ENCODE measurements at places on chromosomes 4 and X.

DNA sequence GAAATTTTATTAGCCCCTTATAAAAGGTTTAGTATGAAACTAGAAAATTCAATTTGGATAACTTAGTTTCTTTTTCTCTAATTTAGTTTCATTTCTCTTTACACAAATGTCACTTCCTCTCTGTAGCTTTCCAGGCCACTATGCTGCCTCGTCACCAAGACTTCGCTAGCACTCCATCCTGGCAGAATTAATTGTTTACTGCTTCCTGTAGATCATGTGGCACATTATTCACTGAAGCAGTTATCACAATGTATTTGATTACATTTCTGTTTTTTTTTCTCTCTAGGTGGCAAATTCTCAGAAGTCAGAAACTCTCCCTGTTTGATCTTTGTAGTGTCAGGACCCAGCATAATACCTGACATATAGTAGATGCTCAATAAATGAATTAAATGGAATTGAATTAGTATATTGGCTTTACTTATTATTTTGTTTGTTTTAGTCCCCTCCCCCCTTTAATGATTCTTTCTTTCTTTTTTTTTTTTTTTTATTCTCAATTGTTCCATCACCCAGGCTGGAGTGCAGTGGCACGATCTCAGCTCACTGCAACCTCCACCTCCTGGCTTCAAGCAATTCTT lies 9.3 kb upstream of the SAT1 start:
- no peak for DNase-seq

GRCh38 chrX:69032601-69033000 lies 132.7 kb downstream of the PJA1 start:
- DNase-seq = no peak

GRCh38 chr4:20178902-20179576 lies 72.7 kb upstream of the SLIT2 start:
- peak; percentile 36 for DNase-seq

- DNase-seq = no peak
Observed at GRCh38 chr4:188433741-188434315, 294.6 kb downstream of the TRIML1 start.

GRCh38 chrX:69149466-69150280 lies 15.6 kb downstream of the PJA1 start:
- DNase-seq = peak; percentile 92

DNA sequence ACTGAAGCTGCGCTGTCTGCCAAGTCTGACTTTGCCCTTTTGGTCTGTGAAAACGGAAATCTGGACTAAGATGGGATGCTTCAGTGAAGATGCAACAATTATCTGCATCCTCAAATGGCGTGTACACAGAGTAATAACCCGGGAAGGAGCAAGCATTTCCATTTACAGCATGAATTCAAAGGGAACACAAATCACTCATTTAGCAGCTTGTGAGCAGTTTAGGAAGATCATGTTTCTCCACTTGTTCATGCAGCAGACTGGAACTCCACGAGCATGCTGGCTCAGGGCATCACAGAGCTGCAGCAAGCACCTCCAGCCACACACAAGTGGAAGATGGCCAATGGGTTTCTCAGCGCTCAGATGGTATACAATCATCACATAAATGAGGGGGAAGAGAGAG lies 175.5 kb downstream of the NLGN4X start:
- DNase-seq = no peak

GRCh38 chr4:38176165-38176564 lies 216.0 kb downstream of the PTTG2 start:
- no peak for DNase-seq

GRCh38 chr4:59655996-59656395 lies 1544.1 kb upstream of the ADGRL3 start:
- peak; percentile 29 for DNase-seq

DNA sequence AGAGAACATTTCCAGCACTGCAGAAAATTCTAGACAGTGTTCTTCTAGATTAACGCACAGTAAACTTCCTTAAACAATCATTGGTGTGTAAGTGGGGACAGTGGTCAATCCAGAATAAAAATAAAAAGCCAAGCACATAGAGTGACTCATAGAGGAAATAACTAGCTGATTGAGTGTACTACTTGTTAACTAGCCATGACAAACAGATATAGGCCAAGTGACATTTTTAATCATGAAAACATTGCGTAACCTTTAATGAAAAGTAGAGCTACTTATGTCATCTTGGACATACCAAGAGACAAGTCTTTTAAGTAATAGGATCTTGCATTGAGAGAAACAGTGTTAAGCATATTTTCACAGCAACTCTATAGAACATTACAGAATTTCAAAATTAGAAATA lies 233.9 kb upstream of the MAB21L2 start:
- no peak for DNase-seq

DNA sequence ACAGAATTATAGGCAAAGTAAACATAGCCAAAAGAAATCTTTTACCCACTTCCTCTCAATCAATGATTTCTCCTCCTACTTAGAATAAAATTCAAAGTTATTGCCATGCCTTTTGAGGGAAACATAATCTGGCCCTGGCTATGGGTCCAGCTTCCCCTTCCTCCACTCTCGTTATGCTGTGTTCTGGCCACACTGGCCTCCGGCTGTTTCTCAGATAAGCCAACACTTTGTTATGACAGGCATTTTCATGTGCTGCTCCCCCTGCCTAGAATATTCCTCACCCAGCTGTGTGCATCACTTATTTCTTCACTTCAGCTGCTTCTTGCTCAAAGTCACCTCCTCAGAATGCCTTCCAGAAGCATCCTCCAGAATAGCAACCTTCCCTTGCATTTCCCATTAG lies 386.6 kb upstream of the AADAT start:
- DNase-seq = no peak

GRCh38 chr4:30538794-30539193 lies 181.4 kb upstream of the PCDH7 start:
- DNase-seq = no peak
